Activated CD4-positive, alpha-beta T cell treated with anti-CD3 and anti-CD28 coated beads, Interleukin-2, amount 10 ng/mL, durations not matched to agents 24 days and 14 days (primary cell): ENCODE measurements at places on chromosomes 7 and 10. TPM values are rescaled to one million over a fixed set of nuclear protein-coding genes. Genes with fewer than 3 reads are reported as not detected.

- peaks cover 72% of the 10 kb centered on the region for H3K36me3 ChIP-seq
- H3K27me3 ChIP-seq = no peaks in the 10 kb centered on the region
- peaks cover 3% of the 10 kb centered on the region for H3K4me1 ChIP-seq
- peak overlapping the region; percentile 8 for H3K27ac ChIP-seq
Measured at GRCh38 chr7:158759245-158759614, 54.6 kb upstream of the NCAPG2 start.

DNA sequence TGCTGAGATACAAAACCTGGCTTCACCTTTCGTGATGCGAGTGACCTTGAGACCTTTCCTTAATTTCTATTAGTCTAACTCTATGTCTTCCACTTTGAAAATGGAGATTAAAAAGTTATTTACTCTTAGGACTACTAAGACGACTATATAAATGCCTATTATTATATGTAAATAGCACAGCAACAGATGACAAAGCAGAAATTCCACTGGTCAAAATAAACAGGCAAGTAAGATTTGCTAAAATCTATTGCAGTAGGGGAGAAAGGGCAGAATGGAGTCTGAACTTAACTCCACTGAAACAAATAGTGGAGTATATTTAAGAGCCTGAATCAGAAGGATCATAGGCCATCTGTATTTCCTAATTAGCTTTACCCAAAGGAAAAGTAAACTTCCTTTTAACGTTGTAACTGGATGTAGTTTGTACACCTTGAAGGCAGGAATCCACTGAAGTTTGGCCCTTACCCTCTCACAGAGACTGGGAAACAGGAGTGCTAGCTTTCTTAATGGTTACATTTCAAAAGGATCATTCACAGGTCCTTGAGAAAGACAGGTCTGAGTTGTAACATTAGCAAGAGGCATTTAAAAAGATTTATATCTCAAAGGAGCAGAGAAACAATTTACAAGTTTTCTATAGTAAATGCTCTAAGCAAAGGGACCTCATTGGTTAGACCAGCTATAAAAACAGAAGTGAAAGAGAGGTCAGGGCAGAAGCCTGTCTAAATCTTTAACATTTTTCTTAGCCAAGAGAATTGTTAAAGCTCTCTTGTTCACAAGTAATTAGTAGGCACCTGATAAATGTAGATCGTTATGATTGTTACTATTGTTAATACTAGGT lies 332.5 kb downstream of the ZWINT start:
- no peak for DNase-seq
- H3K27me3 ChIP-seq = no peaks in the 10 kb centered on the region

The GARIN1A gene
- total RNA-seq = 0.37 and 0.59 TPM in 2 replicates

The PTF1A gene
- not detected in 2 replicates for total RNA-seq

DNA sequence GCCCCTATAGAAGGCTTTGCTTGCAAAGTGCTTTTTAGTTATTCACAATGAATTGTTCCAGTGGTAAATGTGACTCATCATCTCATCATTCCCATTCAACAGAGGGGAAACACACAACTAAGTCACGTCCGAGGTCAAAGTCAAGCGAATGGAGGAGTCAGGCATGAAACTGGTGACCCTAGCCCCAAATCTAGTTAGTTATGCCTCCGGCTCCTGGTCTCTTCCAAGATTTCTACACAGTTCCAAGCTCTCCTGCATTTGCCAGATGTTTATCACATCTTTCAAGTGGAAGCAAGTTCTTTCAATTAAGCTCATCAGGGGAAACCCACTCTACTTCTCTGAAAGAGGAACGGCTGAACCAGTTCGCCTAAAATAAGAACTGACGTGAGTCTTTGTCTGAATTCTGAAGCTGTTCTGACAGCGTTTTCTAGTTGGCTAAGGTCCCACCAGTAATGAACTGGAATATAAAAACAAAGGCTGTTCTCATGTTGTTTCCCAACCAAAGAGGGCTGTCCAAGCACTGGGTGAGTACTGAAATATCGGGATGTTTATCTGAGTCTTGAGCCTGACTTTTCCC lies 140.9 kb upstream of the NRBF2 start:
- no peaks in the 10 kb centered on the region for H3K36me3 ChIP-seq
- peaks cover 54% of the 10 kb centered on the region for H3K4me1 ChIP-seq
- H3K4me3 ChIP-seq = peak overlapping the region; percentile 62

The CARD11 gene
- 93.4 and 96.2 TPM in 2 replicates for total RNA-seq

GRCh38 chr7:66617295-66617694 lies 11.4 kb upstream of the KCTD7 start:
- H3K27me3 ChIP-seq = no peaks in the 10 kb centered on the region
- H3K36me3 ChIP-seq = no peaks in the 10 kb centered on the region
- H3K27ac ChIP-seq = no peak overlapping the region
- H3K4me1 ChIP-seq = no peaks in the 10 kb centered on the region
- no peak overlapping the region for H3K4me3 ChIP-seq

The ATE1 gene
- 39.0 and 39.1 TPM in 2 replicates for total RNA-seq

The ZNF138 gene
- total RNA-seq = 8.6 and 9.2 TPM in 2 replicates

GRCh38 chr7:45239486-45239885 lies 81.9 kb downstream of the RAMP3 start:
- H3K27me3 ChIP-seq = peaks cover 39% of the 10 kb centered on the region
- no peaks in the 10 kb centered on the region for H3K36me3 ChIP-seq
- no peaks in the 10 kb centered on the region for H3K4me1 ChIP-seq
- H3K27ac ChIP-seq = no peak overlapping the region
- no peak overlapping the region for H3K4me3 ChIP-seq
- DNase-seq = no peak

- no peak overlapping the region for H3K27ac ChIP-seq
- DNase-seq = no peak
- H3K36me3 ChIP-seq = peaks cover 5% of the 10 kb centered on the region
- peaks cover 7% of the 10 kb centered on the region for H3K4me1 ChIP-seq
- no peaks in the 10 kb centered on the region for H3K27me3 ChIP-seq
Measured at GRCh38 chr7:7688310-7688709, 30.1 kb downstream of the RPA3 start.

DNA sequence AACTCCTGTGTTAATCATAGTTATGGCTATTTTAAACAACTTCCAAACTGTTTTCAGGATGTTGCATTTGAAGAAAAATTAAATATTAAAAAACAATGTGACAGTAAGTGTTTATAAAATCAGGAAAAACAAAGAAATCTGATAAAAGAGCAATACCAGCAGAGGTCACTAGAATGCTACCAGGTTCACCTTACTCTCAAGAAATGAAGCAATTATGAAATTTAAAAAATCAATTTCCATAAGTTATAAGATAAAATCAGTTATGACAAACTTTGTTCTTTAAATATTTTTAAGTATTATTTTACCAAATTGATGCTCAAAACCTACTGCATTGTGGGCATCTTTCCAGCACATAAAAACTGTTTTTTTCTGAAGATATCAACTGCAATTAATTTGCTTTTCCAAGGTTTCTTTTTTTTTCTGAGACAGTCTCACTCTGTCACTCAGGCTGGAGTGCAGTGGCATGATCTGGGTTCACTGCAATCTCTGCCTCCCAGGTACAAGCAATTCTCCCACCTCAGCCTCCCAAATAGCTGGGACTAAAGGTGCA lies 50.7 kb upstream of the RHEB start:
- peaks cover 3% of the 10 kb centered on the region for H3K36me3 ChIP-seq
- H3K4me1 ChIP-seq = no peaks in the 10 kb centered on the region
- no peak overlapping the region for H3K27ac ChIP-seq
- H3K27me3 ChIP-seq = no peaks in the 10 kb centered on the region

The EIF4EBP2 gene
- total RNA-seq = 37.6 and 38.3 TPM in 2 replicates

GRCh38 chr7:23011222-23011924 lies 2.6 kb downstream of the HYCC1 start:
- H3K27me3 ChIP-seq = no peaks in the 10 kb centered on the region
- H3K4me3 ChIP-seq = no peak overlapping the region
- H3K36me3 ChIP-seq = peaks cover 2% of the 10 kb centered on the region
- peaks cover 13% of the 10 kb centered on the region for H3K4me1 ChIP-seq
- H3K27ac ChIP-seq = no peak overlapping the region

- DNase-seq = no peak
- no peak overlapping the region for H3K27ac ChIP-seq
- H3K27me3 ChIP-seq = peaks cover 17% of the 10 kb centered on the region
- H3K4me3 ChIP-seq = no peak overlapping the region
Measured at GRCh38 chr10:10844251-10844650, 173.4 kb upstream of the CELF2 start.
